ENCODE measurements at places on chromosomes 3 and 15.

- DNase-seq = no peak
Measured at GRCh38 chr3:194332858-194333211, 18.3 kb downstream of the CPN2 start.

GRCh38 chr3:50299638-50299928 is 378 bp upstream of the HYAL3 start:
- no peak for DNase-seq

GRCh38 chr3:40096661-40097111 is 212.8 kb upstream of the EIF1B start:
- DNase-seq = no peak

DNA sequence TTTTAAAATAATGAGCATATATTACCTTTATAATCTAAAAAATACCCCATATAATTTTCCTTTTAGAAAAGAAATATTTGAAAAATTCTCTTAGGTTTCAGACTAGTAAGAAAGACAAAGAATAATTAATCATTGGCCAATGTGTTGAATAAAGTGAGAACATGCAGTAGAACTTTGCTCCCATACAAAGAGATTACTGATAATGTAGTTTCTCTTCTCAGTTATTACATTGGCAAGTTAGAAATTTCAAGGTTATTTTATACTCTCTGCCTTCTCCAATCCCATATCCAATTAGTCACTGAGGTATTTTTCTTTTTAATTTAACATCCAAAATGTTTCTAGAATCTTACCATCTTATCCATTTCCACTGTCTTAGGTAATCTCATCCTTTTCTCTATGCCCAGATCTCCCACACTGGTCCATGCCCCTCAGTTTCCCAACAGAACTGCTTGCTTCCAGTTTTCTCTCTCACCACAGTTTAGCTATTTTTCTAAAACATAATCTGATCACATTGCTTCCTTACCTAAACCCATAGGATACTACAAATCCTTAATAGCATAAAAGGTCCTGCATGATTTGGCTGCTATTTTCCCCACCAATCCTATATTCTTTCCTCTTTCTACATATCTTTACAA is 10.8 kb downstream of the XRN1 start:
- DNase-seq = no peak

GRCh38 chr15:26848498-26848897 is 18.4 kb upstream of the GABRA5 start:
- DNase-seq = no peak

GRCh38 chr3:155031186-155031585 is 48.9 kb upstream of the MME start:
- DNase-seq = no peak

- DNase-seq = no peak
Measured at GRCh38 chr3:72990701-72991395, 5.8 kb upstream of the PPP4R2 start.

GRCh38 chr15:61186905-61187741 is 42.0 kb downstream of the RORA start:
- no peak for DNase-seq

GRCh38 chr3:178823150-178823549 is 248.5 kb downstream of the ZMAT3 start:
- DNase-seq = no peak

- no peak for DNase-seq
Measured at GRCh38 chr15:74203914-74204431, 1.4 kb upstream of the STRA6 start.

DNA sequence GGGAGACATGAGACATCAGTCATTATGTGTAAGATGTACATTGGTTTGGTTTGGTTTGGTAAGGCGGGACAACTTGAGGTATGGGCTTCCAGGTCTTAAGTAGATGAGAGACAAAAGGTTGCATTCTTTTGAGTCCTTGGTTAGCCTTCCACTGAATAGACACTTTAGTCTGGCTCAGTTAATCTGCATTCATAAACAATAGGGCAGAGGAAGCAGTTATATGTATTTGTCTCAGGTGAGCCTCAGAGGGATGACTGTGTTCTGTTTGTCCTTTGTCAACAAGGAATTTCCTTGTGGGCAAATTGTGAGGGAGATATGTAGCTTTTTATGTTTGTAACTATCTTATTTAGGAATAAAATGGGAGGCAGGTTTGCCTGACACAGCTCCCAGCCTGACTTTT is 50.4 kb downstream of the TCF12 start:
- no peak for DNase-seq

DNA sequence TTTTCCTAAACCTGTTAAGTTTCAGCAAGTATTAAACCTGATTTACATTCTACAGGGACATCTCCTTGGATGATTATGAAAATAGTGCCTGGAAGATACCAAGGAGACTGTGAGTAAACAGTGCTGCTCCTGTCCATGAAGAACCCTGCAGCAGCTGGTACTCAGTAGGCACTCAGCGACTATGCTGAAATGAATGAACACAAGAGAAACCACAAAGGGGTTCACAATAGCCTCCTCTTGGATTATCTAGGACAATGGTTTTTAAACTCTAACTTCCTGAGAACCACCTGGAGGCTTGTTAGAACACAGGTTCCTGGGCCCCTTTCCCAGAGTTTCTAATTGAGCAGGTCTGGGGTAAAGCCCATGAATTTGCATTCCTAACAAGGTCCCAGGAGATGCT is 488.4 kb upstream of the UBE2E2 start:
- no peak for DNase-seq

DNA sequence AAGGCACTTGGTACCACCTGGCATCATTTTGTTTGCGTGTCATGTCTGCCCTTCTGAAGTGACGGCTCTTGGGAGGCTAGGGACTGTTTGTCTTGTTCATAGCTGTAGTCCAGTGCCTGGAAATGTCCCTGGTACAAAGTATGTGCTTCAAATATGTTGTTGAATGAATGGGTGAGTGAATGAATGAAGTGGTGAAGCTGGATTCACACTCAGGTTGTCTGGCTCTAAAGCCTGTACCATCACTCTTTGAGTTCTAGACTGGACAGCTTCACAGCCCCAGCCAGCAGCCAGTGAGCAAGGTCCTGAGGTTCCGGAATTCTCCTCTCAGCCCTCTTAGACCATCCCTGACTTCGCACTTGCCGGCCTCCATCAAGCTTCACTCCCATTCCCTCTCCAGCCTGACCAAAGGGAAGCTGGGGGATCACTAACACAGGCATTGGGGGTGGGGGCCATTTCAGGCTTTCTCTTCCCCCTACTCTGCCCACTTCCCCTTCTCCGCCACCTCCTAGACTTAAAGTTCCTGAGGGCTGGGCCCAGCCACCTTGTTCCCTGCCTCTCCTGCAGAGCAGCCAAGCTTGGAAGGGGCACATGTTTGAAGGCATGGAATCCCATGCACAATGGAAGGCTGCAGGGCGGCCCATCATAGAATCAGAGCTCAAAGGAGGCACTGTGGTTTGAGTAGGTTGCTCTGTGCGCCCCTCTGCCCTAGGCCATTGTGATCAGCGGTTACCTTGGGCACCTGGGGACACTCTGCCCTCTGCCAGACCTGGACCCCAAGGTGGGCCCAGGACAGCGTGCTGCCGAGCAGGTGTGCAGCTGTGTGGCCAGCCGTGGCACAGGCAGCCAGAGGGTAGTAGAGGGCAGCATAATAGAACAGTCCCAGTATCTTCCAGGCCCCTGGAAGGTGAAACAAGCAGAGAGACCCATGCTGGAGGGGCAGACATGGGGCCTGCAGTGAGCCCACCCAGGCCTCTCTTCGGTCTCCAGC is 7.7 kb downstream of the STRA6 start:
- DNase-seq = no peak

DNA sequence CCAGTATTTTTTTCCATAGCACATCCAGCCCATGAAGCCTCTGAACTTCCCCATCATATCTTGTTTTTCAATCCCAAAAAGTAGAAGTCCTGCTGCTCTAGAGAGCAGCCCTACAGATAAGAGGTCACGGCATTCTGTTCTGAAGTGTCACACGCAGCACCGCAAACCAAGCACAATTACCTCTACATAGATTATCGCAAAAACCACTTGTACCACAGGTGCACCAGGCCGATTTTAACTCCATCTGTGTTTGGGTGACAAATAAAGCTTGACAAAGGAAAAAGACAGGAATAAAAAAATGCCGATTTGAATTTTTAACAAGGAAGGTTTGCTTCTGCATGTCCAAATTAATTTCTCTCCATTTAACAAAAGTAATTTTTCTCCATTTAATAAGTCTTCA is 113.7 kb downstream of the MYO5A start:
- no peak for DNase-seq

- DNase-seq = no peak
Measured at GRCh38 chr3:107679921-107680320, 157.2 kb downstream of the BBX start.

DNA sequence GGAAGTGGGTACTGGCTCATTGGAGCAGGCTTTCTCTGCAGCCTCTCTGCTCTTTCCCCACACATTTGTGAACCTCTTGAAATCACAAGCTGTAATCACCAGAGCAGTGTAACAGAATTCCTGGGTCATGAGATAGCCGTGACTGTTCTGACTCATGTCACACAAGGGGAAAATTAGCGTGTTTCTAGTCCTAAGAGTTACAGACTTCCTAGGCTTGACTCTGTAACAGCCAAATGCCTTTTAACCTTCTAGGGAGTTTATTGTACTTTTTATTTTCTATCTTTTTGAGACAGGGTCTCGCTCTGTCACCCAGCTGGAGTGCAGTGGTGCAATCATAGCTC is 54.7 kb upstream of the TRAK1 start:
- DNase-seq = peak; percentile 75

DNA sequence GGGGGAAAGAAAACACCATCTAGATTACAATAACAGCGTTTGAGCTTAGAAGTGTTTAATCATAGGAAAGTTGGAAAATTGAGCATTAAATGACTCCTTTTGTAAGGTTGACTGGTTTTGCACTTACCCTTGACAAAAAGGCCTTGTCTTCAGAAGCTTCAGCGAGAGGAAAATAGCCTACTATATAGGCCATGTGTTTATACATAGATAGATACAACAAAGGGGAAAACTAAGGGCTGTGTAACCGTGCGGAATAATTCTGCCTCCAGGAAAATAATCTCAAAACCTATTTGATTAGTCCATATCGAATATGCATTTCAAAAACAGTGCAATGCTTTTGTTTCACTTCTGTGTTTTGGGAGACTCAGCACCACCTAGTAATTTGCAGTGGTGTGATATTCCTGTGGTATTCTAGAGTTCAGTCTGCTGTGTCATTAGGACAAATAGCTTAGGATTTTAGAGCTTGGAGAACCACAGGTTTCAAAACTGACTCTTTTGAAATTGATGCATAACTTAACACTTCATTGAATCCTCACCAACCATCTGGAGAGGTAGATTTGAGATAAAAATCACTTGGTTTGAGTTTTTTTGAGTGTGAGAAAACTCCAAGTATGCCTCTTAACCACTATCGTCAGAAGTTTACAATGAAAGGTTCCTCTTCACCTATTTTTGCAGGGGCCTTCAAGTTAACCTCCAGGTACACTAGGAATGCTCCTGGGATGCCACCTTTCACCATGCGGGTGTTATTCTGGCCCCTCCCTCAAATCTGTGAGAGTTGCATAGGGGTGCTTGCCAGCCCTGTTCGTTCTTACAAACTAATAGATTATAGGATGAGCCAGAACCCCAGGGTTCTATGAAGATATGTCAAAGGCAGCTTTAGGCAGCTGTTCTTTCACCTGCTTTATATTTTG is 1.9 kb downstream of the ARHGAP31 start:
- peak; percentile 22 for DNase-seq

- DNase-seq = no peak
Measured at GRCh38 chr3:130904491-130904890, 10.6 kb downstream of the ATP2C1 start.

GRCh38 chr3:177263615-177264368 is 66.5 kb upstream of the TBL1XR1 start:
- no peak for DNase-seq

DNA sequence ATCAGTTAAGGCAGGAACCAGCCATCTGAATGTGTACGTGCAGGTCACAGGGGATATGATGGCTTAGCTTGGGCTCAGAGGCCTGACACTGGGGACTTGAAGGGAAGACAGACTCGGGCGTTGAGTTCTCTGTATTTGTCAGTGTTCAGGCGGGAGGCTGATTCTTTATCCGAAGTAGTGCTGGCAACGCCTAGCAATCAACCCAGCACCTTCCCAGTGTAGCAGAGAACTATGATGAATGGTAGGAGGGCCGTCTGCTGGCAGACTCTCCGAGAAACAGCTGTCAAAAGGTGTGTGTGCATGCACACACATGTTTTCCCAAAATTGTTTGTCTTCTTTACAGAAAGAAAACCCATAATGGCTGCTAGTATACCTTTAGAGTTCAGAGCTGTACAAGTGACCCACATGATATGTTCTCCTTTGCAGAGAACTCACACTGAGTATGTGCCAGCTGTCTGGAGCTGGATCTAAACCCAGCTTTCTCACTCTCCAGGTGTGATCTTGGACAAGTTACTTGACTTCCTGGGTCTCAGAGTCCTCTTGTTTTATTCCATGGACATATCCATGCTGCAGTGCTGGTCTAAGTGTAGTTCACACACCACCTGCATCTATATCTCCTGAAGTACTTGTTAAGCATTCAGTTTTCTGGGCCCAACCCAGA is 74.5 kb upstream of the LARS2 start:
- no peak for DNase-seq

GRCh38 chr15:64247906-64248541 is 85.2 kb upstream of the PPIB start:
- DNase-seq = peak; percentile 71

DNA sequence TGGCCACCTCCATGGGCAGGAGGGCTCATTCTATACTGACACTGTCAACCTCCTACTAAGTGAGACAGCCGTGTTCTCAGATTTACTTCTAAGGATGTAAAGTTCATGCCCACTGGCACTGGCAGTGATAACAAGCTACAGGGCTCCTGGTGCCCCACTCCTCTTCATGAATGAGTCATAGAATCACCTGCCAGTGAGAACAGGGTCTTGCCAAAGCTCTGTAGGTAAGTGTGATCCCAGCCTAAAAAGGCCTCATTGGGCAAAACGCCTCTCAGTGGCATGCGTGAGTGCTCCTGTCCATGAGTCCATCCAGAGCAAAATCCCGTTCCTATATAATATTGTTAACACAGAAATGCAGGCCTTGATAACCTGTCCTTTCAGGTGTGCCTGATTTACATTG is 17.4 kb downstream of the PXYLP1 start:
- DNase-seq = no peak

GRCh38 chr15:78977091-78977571 is 32.3 kb upstream of the CTSH start:
- no peak for DNase-seq

GRCh38 chr3:161267646-161268045 is 46.5 kb downstream of the NMD3 start:
- no peak for DNase-seq

GRCh38 chr15:50531766-50532165 is 14.7 kb downstream of the USP50 start:
- DNase-seq = no peak

DNA sequence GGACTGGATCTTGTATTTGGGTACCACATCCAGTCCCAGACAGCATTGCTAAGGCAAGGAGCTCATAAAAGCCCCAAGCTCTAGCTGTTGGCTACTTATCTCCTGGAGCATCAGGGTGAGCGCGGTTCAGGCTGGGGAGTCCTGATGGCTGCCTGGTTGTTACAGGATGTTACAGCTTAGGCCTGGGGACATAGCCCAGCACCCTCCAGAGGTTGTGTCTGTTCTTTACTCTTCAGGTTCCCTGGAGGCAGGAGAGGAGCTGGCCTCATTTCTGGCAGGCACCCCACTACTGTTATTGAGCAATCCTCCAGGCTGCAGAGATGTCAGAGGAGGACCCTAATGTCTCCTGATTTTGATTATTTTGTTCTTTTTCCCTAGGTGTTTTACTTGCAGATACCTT is 26.6 kb downstream of the APBA2 start:
- no peak for DNase-seq
